Activated CD4-positive, alpha-beta T cell treated with anti-CD3 and anti-CD28 coated beads for 36 hours (primary cell): ENCODE measurements at places on chromosomes 4 and X. TPM values are rescaled to one million over a fixed set of nuclear protein-coding genes. Genes with fewer than 3 reads are reported as not detected.

GRCh38 chr4:38805530-38806145 lies 1.0 kb upstream of the TLR1 start:
- no peaks in the 10 kb centered on the region for H3K27me3 ChIP-seq
- DNase-seq, result peak; percentile 38
- H3K4me3 ChIP-seq, result peak overlapping the region; percentile 64
- peaks cover 24% of the 10 kb centered on the region for H3K4me1 ChIP-seq
- H3K36me3 ChIP-seq, result peaks cover 18% of the 10 kb centered on the region
- peak overlapping the region; percentile 88 for H3K27ac ChIP-seq

DNA sequence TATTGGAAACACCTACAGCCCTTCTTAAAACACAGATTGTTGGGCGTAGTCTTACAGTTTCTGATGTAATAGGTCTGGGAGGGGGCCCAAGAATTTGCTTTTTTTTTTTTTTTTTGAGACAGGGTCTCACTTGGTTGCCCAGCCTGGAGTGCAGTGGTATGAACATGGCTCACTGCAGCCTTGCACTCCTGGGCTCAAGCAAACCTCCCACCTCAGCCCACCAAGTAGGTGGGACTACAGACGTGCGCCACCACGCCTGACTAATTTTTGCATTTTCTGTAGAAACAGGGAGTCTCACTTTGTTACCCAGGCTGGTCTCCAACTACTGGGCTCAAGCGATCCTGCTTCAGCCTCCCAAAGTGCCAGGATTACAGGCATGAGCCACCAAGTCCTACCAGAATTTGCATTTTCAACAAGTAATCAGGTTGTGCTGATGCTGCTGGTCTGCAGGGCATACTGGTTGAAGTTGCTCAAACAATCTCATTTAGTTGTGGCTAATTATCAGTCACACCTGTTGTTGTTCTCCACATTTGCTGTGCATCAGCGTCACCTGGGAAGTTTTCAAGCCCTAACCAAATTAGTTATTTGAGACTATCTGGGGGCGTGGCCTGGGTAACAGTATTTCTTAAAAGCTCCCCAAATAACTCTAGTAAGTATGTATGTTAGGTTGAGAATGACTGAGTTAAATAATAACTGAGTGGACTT lies 14.0 kb downstream of the TMEM154 start:
- DNase-seq, result no peak
- no peak overlapping the region for H3K4me3 ChIP-seq
- no peak overlapping the region for H3K27ac ChIP-seq
- peaks cover 20% of the 10 kb centered on the region for H3K4me1 ChIP-seq

BBS7 gene
- 16.3 TPM for total RNA-seq

- no peak overlapping the region for H3K4me3 ChIP-seq
- no peaks in the 10 kb centered on the region for H3K36me3 ChIP-seq
- H3K27ac ChIP-seq, result no peak overlapping the region
- peaks cover 39% of the 10 kb centered on the region for H3K27me3 ChIP-seq
- DNase-seq, result peak; percentile 43
- peaks cover 17% of the 10 kb centered on the region for H3K4me1 ChIP-seq
Observed at GRCh38 chr4:25088093-25088952, 57.6 kb upstream of the LGI2 start.

- H3K4me3 ChIP-seq, result no peak overlapping the region
- H3K4me1 ChIP-seq, result peaks cover 18% of the 10 kb centered on the region
- H3K27me3 ChIP-seq, result no peaks in the 10 kb centered on the region
Observed at GRCh38 chrX:40039887-40040286, 57.9 kb downstream of the BCOR start.

- no peaks in the 10 kb centered on the region for H3K4me1 ChIP-seq
- DNase-seq, result no peak
Observed at GRCh38 chrX:143437439-143437838, 79.8 kb downstream of the SPANXN3 start.

DNA sequence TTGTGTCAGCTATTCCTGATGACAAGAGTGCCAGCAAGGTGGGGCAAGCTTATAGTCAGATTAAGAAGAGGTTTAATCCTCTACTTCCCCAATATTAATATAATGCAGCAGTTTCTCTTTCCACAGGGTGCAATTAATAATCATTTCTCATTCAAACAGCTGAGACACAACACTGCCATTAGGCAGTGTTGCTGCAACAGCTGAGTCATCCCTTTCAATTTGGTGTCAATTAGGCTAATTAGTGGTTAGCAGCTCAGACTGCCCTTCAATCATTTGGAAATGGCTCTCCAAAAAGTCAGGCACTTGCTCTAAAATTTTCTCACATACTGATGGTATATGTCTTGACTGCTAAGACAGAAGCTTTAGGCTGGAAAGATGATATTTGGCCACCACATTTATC lies 265.7 kb upstream of the FAM241A start:
- H3K27me3 ChIP-seq, result no peaks in the 10 kb centered on the region
- no peak overlapping the region for H3K4me3 ChIP-seq
- H3K4me1 ChIP-seq, result no peaks in the 10 kb centered on the region
- H3K36me3 ChIP-seq, result no peaks in the 10 kb centered on the region

DNA sequence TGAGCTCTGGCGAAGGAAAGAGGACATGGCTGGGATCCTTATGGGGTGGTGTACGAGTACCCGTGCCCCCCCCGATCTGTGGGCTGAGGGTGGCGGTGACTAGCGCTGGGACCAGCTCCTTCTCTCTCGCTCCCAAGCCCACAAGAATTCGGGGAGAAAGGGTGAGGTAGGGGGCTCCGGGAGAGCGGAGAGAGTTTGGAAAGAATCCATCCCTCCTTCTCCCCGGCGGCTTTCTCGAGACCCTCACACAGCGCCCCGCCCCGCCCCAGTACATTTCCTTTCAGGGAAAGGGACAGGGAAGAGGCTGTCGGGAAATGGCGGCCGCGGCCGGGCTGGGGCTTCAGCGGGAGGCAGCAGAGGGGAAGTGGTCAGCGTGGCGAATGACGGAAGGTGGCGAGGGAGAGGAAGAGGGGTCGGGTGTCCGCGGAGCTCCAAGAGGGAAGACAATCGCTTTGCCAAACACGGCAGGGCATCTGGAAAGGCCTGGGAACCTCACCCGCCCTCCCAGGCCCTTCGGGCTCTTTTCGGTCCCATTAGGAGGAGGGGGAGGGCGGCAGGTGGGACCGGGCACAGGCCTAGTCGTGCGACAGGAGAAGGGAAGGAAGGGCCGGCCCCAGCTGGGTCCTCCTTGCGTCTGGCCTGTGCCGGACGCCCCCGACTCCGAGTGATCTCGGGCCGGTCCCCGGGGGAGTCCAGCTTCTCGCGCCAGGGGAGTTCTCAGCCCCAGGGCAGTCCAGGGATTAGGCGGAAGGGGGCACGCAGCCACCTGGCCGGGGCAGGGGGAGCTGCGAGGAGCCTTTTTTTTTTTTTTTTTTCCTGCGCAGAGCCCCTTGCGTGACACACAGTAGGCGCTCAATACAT lies 10.2 kb downstream of the HNRNPH2 start:
- peaks cover 1% of the 10 kb centered on the region for H3K36me3 ChIP-seq
- peak overlapping the region; percentile 77 for H3K4me3 ChIP-seq
- H3K4me1 ChIP-seq, result peaks cover 47% of the 10 kb centered on the region
- DNase-seq, result peak; percentile 51
- H3K27me3 ChIP-seq, result no peaks in the 10 kb centered on the region

GRCh38 chr4:84058201-84058600 lies 440.9 kb downstream of the NKX6-1 start:
- H3K36me3 ChIP-seq, result no peaks in the 10 kb centered on the region
- no peak overlapping the region for H3K4me3 ChIP-seq
- no peak overlapping the region for H3K27ac ChIP-seq
- no peak for DNase-seq
- H3K4me1 ChIP-seq, result no peaks in the 10 kb centered on the region
- H3K27me3 ChIP-seq, result peaks cover 2% of the 10 kb centered on the region

- no peaks in the 10 kb centered on the region for H3K27me3 ChIP-seq
- peaks cover 7% of the 10 kb centered on the region for H3K36me3 ChIP-seq
- H3K4me3 ChIP-seq, result no peak overlapping the region
- no peaks in the 10 kb centered on the region for H3K4me1 ChIP-seq
- DNase-seq, result no peak
Observed at GRCh38 chr4:147901388-147901787, 169.5 kb downstream of the ARHGAP10 start.

- DNase-seq, result peak; percentile 4
- H3K4me3 ChIP-seq, result no peak overlapping the region
- no peak overlapping the region for H3K27ac ChIP-seq
- no peaks in the 10 kb centered on the region for H3K27me3 ChIP-seq
- H3K36me3 ChIP-seq, result no peaks in the 10 kb centered on the region
Observed at GRCh38 chrX:80306007-80306406, 114.2 kb upstream of the TENT5D start.

DNA sequence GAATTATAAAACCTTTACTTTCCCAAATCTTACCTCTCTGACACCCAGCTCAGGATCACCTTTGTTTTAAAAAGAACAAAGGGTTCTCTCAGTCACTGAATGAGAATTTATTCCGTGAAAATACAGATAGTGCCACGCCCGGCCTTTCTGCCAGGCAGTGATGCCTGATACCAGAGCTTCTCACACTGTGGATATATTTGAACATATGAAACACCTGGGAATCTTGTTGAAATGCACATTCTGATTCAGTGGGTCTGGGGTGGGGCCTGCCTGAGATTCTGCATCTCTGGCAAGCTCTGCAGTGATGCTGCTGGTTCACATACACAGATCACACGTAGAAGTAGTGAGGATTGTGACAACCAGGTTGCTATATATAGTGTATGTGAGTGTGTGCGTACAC lies 46.0 kb downstream of the ELOVL6 start:
- no peaks in the 10 kb centered on the region for H3K36me3 ChIP-seq
- no peaks in the 10 kb centered on the region for H3K4me1 ChIP-seq
- no peak for DNase-seq
- no peak overlapping the region for H3K4me3 ChIP-seq
- H3K27ac ChIP-seq, result no peak overlapping the region

- H3K27ac ChIP-seq, result peak overlapping the region; percentile 31
- peaks cover 25% of the 10 kb centered on the region for H3K4me1 ChIP-seq
- H3K4me3 ChIP-seq, result no peak overlapping the region
- DNase-seq, result no peak
- no peaks in the 10 kb centered on the region for H3K36me3 ChIP-seq
- no peaks in the 10 kb centered on the region for H3K27me3 ChIP-seq
Observed at GRCh38 chr4:10655968-10656367, 28.6 kb downstream of the CLNK start.

GPR82 gene
- total RNA-seq, result 0.05 TPM

GRCh38 chr4:9877123-9877522 lies 95.7 kb downstream of the DRD5 start:
- H3K36me3 ChIP-seq, result no peaks in the 10 kb centered on the region
- no peak overlapping the region for H3K27ac ChIP-seq
- no peaks in the 10 kb centered on the region for H3K27me3 ChIP-seq
- no peaks in the 10 kb centered on the region for H3K4me1 ChIP-seq

VCX3A gene
- total RNA-seq, result not detected

NRK gene
- total RNA-seq, result not detected

- no peak overlapping the region for H3K27ac ChIP-seq
- no peaks in the 10 kb centered on the region for H3K4me1 ChIP-seq
- no peaks in the 10 kb centered on the region for H3K27me3 ChIP-seq
- peak; percentile 4 for DNase-seq
- no peak overlapping the region for H3K4me3 ChIP-seq
Observed at GRCh38 chrX:115898382-115899001, 272.1 kb upstream of the AGTR2 start.

DNA sequence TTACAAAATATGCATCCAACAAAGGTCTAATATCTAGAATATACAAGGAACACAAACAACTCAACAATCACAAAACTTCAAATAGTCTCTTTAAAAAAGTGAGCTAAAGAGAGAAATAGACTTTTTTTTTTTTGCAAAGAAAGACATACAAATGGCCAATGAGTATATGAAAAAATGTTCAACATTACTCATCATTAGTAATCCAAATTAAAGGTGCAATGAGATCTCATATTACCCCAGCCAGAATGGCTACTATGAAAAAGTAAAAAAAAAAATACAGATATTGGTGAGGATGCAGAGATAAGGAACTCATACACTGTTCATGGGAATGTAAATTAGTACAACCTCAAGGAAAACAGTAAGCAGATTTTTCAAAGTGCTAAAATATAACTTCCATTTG lies 24.1 kb downstream of the AGTR2 start:
- no peak overlapping the region for H3K4me3 ChIP-seq
- no peak overlapping the region for H3K27ac ChIP-seq
- no peak for DNase-seq
- no peaks in the 10 kb centered on the region for H3K36me3 ChIP-seq
- no peaks in the 10 kb centered on the region for H3K4me1 ChIP-seq

DNA sequence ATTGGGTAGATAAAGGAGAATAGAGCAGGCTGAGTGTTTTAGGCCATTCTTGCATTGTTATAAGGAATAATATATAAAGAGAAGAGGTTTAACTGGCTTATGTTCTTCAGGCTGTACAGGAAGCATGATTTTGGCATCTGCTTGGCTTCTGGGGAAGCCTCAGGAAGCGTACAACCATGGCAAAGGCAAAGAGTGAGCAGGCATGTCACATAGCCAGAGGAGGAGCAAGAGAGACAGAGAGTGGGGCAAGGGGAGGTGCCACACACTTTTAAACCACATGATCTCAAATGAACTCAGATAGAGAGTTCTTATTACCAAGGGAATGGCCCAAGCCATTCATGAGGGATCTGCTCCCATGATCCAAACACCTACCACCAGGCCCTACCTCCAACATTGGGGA lies 4.4 kb upstream of the METTL14 start:
- DNase-seq, result no peak
- no peaks in the 10 kb centered on the region for H3K36me3 ChIP-seq
- no peak overlapping the region for H3K4me3 ChIP-seq
- H3K27ac ChIP-seq, result no peak overlapping the region
- peaks cover 2% of the 10 kb centered on the region for H3K27me3 ChIP-seq

GLRA3 gene
- total RNA-seq, result not detected

KLHL34 gene
- 0.94 TPM for total RNA-seq

ELF4 gene
- 27.5 TPM for total RNA-seq

SSX4B gene
- total RNA-seq, result not detected

DNA sequence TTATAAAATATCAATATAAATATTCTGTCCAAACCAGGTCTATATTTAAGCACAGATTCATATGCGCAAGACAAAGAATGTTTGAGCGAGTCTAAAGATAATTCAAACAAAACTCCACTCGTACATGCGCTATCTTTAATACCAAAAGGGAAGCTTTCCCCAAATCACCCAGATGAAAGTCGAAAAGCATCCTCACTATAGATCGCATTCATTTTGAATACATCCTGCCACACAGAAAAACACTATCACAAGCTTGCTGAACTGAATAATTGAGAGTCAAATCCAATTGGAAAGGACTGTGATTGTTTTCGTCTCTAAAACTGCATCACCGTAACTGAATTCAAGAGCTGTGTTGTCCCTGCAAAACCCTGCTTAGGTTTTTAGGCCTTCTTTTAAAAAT lies 685 bp downstream of the TASL start:
- H3K4me3 ChIP-seq, result peak overlapping the region; percentile 80
- no peaks in the 10 kb centered on the region for H3K27me3 ChIP-seq
- peaks cover 5% of the 10 kb centered on the region for H3K36me3 ChIP-seq
- no peak for DNase-seq
- H3K27ac ChIP-seq, result peak overlapping the region; percentile 83

DNA sequence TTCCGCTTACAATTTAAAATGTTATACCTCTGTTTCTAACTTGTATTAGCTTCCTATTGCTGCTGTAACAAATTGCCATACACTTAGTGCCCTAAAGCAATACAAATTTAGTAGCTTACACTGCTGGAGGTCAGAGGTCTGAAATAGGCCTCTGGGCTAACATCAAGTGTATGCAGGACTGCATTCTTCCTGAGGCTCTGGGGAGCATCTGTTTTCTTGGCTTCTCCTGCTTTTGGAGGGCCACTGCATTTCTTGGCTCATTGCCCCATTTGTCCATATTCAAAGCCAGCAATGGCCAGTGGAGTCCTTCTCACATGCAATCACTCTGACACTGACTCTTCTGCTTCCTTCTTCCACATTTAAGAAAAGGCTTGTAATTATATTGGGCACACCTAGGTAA lies 639.8 kb upstream of the INTU start:
- H3K27ac ChIP-seq, result no peak overlapping the region
- H3K27me3 ChIP-seq, result no peaks in the 10 kb centered on the region
- H3K4me3 ChIP-seq, result no peak overlapping the region
- no peak for DNase-seq
